ENCODE measurements at places on chromosomes 6 and 20.

- no peak for DNase-seq
Observed at GRCh38 chr6:128135325-128135724, 234.5 kb upstream of the THEMIS start.

- no peak for DNase-seq
Observed at GRCh38 chr6:167054987-167055386, 55.8 kb downstream of the CEP43 start.

DNA sequence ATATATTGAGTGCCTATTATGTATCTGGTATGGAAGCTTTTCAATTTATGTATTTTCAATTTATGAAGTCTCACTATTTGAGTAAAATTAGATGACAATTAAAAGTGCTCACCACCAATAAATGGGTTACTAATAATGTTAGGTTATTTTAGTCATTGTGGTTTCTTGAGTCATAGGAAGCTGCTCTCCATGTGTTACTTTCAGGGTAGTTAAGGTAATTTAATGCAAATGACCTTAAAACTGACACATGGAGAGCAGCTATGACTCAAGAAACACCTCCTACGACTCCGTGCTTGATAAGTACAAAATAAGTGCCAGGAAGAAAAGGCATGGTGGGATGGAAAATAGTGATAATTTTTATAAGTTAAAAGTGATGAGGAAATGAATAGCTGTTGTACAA is 16.5 kb upstream of the TINAG start:
- DNase-seq = no peak

- no peak for DNase-seq
Observed at GRCh38 chr6:5706124-5707033, 300.3 kb downstream of the NRN1 start.

DNA sequence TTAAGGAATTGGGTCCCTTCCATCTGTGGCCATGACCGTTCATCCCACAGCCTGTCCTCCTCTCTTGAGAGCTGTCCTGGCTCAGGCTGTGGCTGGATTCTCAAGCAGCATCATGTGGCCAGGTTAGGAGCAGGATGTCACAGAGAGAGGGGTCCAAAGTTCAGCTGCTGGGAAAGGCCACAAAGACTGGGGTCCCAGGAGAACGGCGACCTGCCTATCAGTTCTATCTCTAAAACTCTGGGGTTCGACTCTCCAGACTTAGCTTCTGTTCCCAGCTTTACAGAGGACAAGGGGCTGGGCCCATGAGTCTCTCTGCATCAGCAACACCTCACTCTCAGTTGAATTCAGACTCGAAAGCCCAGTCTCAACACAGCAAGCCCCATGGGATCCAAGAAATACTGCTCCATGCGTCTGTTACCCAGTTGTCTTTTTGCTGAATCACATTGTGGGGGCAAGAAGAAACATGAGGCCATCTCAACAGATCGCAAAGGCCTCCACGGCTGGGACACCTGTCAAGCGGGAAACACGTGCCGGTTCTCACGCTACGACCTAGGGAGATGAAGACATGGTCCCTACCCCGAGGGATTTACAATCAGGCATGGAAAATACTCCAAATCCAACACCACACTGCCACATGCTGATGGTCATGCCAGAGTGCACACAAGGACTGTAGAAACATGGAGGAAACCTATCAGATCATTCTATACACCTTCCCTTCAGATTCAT is 95.4 kb downstream of the SLC22A23 start:
- DNase-seq = no peak

GRCh38 chr20:36587388-36588070 is 14.1 kb downstream of the TGIF2 start:
- DNase-seq = no peak

DNA sequence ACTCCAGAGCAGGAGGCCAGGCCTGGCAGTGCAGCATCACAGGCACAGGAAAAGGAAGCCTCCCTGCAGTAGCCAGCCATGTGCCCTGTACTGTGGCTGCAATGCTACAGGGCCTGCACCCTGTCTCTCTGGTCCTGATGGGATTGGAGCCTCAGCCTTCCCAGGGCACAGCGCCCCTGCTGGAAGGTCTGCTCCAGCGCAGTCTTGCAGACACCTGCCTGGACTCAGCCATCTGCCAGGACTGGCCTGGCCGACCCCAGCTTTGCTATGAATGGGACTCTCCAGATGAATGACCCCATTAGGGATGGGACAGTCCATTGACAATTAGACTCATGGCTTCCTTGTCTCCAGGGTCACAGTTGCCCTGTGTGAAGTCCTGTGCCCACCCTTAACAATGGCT is 251.6 kb downstream of the ERMARD start:
- no peak for DNase-seq

GRCh38 chr6:22476811-22477390 is 92.5 kb upstream of the HDGFL1 start:
- DNase-seq = no peak

GRCh38 chr6:132687306-132687705 is 26.5 kb downstream of the VNN1 start:
- no peak for DNase-seq

Measured in stimulated activated CD4-positive, alpha-beta T cell treated with anti-CD3 and anti-CD28 coated beads, Interleukin-4, amount 100 ng/mL, for 1 hour (primary cell).